HFFc6 (cell line): ENCODE measurements at places on chromosomes 13 and 19. TPM values are rescaled to one million over a fixed set of nuclear protein-coding genes. Genes with fewer than 3 reads are reported as not detected.
A peak's percentile ranks its signal among the peaks of the same experiment; 100 is the strongest.

STRN4 gene
- total RNA-seq, result 53.4 to 60.4 TPM (median 58.2 TPM) in 3 replicates

GRCh38 chr13:85197431-85197830 is 601.8 kb downstream of the SLITRK6 start:
- no peaks in the 10 kb centered on the region for H3K27me3 ChIP-seq
- no peaks in the 10 kb centered on the region for H3K36me3 ChIP-seq
- H3K4me3 ChIP-seq, result no peak overlapping the region
- H3K27ac ChIP-seq, result no peak overlapping the region
- DNase-seq, result no peak
- no peaks in the 10 kb centered on the region; the same call in 1 of the 2 replicates for H3K4me1 ChIP-seq

RDH8 gene
- total RNA-seq, result not detected in 3 replicates

HSH2D gene
- not detected in 3 replicates for total RNA-seq

DNA sequence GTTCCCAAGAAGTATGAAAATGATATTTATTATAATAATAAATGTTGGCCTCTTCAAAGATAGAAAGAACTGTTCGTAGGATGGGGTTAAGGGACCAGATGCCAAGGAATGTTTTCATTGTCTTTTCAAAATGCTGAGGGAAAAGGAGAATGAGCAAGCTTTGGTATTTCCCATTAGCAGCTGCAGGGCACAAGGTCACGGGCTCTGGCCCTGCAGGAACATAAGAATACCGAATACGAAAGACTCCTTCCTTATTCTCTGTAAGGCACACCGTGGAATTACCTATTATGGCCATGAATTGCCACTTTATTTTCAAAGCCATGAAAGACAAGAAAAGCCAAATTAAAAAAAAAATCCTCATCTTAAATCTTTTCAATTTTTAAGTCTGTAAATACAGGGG is 49.6 kb upstream of the OLFM4 start:
- no peaks in the 10 kb centered on the region for H3K27me3 ChIP-seq
- DNase-seq, result no peak
- no peak overlapping the region for H3K27ac ChIP-seq
- H3K4me3 ChIP-seq, result no peak overlapping the region

DNA sequence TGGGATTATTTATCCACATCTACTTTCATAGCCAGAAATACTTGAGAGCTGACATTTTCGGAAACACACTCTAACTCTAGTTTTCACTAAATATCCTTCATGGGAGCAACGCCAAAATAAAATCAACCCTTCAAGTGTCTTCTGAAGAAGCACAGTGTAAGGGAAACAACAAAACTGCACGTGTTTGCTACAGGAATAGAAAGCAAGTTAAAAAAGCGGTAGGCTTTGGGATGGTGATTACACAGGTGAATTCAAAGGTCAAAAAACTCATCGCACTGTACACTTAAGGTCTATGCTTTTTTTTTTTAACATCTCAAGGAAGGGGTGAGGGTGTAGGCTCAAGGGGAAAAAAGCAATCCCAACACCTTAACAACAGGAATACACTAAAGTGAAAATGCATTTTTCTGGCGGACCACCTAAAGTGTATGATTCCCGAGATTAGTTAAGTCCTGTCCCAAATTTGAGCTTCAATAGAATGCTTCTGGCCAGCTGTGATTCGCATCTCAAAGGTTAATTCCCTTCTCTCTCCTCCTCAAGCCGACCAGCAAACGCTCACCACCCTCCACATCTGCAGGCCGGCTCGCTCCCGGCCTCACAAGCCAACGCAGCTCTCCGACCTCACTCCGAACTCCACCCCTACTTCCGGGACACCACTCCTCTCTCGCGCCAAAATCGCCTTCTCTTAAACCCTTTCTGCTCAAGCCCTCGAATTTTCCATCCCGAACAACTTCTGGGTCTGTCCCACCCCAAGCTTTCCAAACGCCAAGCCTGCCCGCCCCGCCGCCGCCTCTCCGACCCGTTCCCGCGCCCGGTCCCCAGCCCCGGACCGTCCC is 1.1 kb downstream of the ARGLU1 start:
- H3K4me1 ChIP-seq, result peaks cover 43% of the 10 kb centered on the region
- H3K4me3 ChIP-seq, result peak overlapping the region; percentile 100
- peak; percentile 20 for DNase-seq

DNA sequence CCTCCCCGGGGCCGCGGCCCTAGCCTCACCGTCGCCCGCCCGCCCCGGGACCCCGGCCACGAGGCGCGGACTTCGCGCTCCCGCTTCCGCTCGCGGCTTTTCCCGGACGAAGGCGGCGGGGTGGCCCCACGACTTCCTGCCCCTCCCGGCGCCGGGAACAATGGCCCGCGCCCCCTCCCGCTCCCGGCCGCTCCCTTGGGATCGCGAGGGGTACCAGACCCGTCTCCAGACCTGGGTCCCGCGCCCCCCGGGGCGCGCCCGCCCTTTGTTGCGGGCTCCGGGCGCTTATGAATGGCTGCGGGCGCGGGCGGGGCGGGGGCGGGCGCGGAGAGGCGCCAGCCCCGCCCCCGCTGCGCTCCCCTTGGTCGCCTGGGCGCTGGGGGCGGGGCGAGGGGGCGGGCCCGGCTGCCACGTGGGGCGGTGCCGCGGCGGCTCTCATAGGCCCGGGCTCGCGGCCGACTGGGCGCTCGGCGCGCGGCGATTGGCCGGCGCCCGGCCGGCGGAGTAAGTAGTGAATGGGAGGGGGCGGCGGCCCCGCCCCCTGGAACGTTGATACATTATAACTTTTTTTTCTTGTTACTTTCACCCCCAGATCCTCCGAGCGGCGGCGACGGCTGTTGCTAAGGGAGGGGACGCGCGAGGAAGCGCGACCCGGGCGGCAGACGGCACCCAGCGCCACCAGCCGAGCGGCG is 1.1 kb downstream of the MIDN start:
- peak; percentile 89 for DNase-seq
- H3K36me3 ChIP-seq, result peaks cover 12% of the 10 kb centered on the region
- peaks cover 14% of the 10 kb centered on the region for H3K27me3 ChIP-seq
- H3K4me3 ChIP-seq, result peak overlapping the region; percentile 83
- H3K4me1 ChIP-seq, result peaks cover 11% of the 10 kb centered on the region

GRCh38 chr13:100508996-100509395 is 79.6 kb downstream of the GGACT start:
- H3K36me3 ChIP-seq, result peaks cover 16% of the 10 kb centered on the region
- H3K27ac ChIP-seq, result no peak overlapping the region
- H3K27me3 ChIP-seq, result no peaks in the 10 kb centered on the region

ADGRE3 gene
- not detected in 2 replicates for total RNA-seq

TPTE2 gene
- total RNA-seq, result not detected in 3 replicates

ZNF723 gene
- not detected in 3 replicates for total RNA-seq

GPR183 gene
- 0.17 TPM in 1 of 3 replicates, not detected in the others for total RNA-seq

DNA sequence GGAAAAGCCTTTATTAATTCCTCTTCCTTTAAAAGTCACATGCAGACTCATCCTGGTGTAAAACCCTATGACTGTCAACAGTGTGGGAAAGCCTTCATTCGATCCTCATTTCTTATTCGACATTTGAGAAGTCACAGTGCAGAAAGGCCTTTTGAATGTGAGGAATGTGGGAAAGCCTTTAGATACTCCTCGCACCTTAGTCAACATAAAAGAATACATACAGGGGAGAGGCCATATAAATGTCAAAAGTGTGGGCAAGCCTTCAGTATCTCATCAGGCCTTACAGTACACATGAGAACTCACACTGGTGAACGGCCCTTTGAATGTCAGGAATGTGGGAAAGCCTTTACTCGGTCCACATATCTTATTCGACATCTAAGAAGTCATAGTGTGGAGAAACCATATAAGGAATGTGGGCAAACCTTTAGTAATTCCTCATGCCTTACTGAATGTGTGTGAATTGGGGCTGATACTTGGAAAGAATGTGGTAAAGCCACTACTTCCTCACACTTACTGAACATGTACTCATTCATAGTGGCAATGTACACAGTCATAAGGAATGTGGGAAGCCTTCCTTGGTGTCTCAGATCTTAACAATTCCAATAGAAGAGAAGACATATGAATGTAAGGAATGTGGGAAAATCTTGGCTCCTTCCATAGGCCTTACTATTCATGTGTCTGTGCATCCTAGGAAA is 18.8 kb downstream of the ZNF559 start:
- peaks cover 84% of the 10 kb centered on the region for H3K36me3 ChIP-seq
- H3K4me3 ChIP-seq, result no peak overlapping the region
- H3K4me1 ChIP-seq, result no peaks in the 10 kb centered on the region
- H3K27me3 ChIP-seq, result no peaks in the 10 kb centered on the region
- DNase-seq, result no peak

CLEC17A gene
- not detected in 3 replicates for total RNA-seq

DNA sequence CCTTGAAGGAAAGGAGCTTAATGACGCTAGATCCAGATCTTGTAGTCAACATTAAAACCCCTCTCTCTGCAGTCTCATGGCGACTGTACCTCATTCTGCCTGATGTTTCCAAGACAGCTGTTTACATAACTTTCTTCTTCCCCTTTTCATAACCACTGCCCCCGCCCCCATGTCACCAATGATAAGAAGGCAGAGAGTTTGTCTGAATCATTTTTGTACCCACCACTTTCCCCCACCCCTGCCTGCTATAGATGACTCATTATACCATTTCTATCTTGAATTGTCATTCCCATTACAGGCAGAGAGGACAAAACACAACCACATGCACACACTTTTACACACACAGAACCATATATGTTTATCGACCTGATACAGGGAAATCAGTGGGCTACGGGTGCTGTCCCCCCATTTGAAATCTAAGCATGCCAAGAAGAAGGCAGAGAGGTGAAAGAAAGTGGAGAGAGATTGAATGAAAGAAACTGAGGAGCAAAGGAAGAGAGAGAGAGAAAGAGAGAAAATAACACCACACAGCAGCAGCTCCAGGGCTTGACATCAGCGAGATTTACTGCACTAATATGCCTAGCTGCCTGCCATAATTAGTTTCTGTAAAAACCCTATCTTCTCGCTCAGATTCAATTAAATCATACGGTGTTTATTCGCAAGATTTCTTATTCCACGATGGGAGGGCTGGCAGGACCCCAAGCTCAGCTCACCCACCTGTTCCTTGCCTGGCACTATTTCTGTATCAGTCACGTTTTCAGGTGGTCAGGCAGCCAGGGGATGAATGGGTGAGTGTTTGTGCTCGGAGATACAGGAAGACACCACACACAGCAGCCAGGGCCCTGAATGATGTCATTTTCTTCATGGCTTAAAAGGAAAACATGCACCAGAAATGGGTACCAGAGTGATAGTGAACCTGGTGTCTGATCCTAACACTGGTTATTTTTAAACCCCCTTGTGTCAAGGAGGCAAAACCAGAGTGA is 114.3 kb upstream of the SERP2 start:
- H3K27me3 ChIP-seq, result peaks cover 11% of the 10 kb centered on the region
- H3K4me3 ChIP-seq, result no peak overlapping the region
- no peak for DNase-seq
- H3K36me3 ChIP-seq, result no peaks in the 10 kb centered on the region

DNA sequence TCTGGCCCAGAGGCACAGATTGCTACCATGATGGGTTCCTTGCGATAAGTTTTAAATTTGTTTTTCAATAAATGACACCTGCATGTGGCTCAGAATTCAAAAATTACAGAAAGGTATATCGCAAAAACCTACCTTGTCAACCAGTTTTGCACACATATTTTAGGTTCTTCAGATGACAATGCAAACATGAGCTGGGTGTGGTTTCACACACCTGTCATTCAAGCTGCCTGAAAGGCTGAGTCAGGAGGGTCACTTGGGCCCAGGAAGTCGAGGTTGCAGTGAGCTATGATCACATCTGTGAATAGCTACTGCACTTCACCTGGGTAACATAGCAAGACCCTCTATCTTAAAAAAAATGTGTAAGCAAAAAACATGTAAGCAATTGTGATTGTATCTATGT is 56.1 kb downstream of the DNM2 start:
- no peaks in the 10 kb centered on the region; the same call in none of the 2 replicates for H3K27me3 ChIP-seq
- no peak overlapping the region for H3K4me3 ChIP-seq
- peaks cover 8% of the 10 kb centered on the region for H3K4me1 ChIP-seq
- H3K36me3 ChIP-seq, result peaks cover 27% of the 10 kb centered on the region

GRCh38 chr13:78247362-78247761 is 328.7 kb upstream of the EDNRB start:
- no peaks in the 10 kb centered on the region for H3K4me1 ChIP-seq
- H3K27ac ChIP-seq, result no peak overlapping the region
- DNase-seq, result no peak
- no peak overlapping the region for H3K4me3 ChIP-seq

CGB1 gene
- not detected in 3 replicates for total RNA-seq

DNA sequence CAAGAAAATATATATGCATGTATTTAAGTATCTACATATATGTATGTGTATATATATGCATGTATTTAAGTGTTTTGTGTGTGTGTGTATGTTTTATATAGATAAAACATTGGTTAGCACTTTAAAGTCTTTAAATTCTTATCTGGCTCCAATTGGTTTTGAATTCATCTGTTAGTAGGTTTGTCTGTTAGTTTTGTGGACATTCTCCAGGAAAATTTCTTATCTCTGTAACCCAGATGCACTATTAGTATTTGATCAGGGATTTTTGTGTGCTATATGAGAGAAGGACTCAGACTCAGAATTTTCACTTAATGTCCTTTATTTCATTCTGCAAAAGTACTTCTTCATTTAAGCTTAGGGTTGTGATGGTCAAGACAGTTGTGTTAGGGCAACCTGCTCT is 103.1 kb downstream of the ITGBL1 start:
- no peaks in the 10 kb centered on the region for H3K36me3 ChIP-seq
- H3K4me3 ChIP-seq, result no peak overlapping the region
- no peaks in the 10 kb centered on the region; the same call in 1 of the 2 replicates for H3K27me3 ChIP-seq
- peaks cover 62% of the 10 kb centered on the region for H3K4me1 ChIP-seq

DNA sequence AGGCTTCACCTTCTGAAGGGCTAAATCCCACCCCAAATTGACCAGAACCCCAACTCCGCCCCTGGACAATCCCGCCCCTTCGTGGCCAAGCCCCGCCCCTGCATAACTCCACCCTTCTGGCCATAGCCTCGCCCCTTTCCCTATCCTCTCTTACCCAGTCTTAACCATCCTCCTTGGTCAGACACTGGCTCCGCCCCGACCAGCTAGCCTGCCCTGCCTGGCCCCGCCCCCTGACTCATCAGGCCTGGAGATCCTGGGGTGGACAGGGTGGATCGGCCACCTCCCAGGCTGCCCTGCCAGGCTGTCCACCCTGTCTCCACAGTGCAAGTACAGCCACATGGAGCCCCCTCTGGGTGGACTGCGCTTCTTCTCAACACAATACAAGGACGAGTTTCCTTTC is 8.0 kb upstream of the ZNF358 start:
- no peak overlapping the region for H3K27ac ChIP-seq
- no peak overlapping the region for H3K4me3 ChIP-seq
- peak; percentile 87 for DNase-seq

ZNF536 gene
- not detected in 3 replicates for total RNA-seq
